ENCODE measurements at places on chromosomes 5 and 9.

GRCh38 chr9:136698635-136699246 is 11.5 kb upstream of the AGPAT2 start:
- no peak for DNase-seq

DNA sequence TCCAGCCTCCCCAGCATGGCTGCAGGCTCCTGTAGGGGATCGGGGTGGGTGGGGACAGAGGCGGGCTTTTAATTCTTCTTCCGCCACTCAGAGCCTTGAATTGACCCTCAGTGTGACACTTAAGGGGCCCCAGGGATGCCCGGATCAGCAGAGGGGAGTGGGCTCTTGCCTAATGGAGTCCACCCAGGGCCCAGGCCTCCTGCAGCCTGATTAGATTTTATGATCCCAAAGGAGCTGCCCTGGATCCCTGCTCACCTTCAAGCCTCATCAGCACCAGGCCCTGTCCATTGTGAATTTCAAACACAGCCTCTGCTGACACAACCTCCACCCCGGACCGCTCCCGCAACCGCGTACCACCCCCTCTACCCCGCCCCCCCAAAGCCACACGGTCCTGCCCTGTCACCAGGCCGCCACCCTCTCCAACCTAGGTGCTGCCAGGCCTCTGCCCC is 214.1 kb upstream of the IER5L start:
- DNase-seq: no peak

DNA sequence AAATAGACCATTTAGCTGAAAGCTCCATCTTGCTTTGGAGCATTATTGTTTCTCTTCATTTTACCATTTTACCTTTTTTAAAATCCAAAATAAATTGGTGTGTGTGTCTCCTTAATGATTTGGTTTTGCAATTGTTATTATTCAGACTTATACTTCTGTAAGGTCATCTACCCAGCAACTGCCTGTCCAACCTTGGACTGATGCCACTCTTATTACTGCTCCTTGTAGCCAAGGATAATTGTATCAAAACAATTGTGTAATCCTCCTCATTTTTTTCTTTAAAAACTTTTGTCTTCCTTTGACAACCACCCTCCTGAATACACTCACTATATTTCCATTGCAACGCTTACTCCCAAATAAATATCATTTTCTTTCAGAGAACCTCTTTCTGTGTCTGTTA is 30.3 kb upstream of the HMGCR start:
- DNase-seq: no peak

GRCh38 chr5:39665328-39665727 is 240.5 kb upstream of the DAB2 start:
- no peak for DNase-seq

DNA sequence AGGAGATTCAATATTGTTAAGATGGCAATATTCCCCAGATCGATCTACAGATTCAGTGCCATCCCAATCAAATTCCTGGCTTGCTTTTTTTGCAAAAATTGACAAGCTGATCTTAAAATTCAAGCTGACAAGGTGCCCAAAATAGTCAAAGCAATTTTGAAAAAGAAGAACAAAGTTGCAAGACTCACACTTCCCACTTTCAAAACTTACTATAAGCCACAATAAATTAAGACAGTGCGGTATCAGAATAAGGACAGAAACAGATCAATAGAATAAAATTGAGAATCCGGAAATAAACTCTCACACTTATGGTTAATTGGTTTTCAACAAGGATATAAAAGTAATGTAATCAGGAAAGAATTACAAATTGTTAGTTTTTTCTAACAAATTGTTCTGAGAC is 97.1 kb downstream of the NRG2 start:
- no peak for DNase-seq

DNA sequence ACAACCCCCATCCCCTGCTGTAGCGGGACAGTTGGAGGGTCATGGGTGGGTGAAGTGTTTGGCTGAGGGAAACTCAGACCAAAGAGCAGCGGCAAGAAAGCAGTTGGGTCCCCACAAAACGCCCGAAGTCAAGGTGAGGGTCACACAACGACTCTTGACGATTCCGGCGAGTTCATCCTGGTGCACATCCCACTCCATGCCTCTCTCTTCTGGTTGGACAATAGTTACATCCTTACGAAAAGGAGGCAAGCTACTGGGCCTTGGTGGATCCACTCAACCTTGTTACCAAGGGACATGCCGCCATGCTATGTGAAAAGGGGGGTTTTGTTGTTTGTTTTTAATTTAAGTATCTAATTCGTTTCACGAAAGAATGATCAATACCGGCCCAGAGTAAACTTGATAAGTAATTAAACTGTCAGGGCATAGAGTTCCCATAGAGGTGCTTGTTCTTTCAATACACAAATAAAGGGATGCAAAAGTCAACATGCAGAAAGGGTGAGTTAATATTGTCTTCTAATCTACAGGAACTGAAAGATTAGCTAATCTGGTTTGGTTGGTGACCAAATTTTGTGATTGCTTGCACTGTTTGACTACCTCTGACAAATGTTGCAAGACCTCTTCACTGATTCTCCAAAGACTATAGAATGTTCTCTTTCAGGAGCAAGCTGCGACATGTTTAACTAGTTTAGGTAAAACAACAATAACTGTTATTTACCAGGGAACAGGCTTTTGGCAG is 732 bp upstream of the SMIM15 start:
- no peak for DNase-seq

DNA sequence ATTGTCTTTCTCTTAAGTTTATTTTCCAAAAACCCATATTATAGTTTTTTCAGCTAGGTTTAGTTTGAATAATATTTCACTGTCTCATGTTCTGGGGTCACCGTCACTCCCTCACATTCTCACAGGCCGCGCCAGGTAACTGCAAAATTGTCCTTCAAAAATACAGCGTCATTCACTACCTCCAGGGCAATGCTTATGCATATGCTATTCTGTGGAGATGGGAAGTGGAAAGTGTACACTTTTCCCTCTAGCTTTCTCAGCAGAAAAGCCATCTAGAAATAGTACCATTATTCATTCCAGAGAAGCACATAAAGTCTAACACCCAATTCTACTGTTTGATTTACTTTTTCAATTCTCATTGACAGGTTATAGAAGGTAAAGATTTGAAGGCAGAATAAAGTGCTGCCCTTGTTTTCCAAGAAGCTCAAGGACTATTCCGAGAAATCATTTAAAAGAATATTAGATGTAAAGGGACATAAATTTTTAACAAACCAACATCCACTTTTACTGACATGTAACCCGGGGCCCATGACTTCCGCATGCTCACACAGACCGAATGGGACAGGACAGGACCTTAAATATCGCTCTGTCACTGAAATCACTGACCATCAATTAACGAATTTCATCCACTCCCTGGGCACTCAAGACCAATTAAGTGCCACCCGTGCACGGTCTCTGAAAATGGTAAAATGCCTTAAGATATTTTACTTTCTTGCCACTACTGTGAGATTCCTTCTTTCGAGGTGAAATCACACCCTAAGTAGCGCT is 720 bp downstream of the NUDT12 start:
- no peak for DNase-seq

DNA sequence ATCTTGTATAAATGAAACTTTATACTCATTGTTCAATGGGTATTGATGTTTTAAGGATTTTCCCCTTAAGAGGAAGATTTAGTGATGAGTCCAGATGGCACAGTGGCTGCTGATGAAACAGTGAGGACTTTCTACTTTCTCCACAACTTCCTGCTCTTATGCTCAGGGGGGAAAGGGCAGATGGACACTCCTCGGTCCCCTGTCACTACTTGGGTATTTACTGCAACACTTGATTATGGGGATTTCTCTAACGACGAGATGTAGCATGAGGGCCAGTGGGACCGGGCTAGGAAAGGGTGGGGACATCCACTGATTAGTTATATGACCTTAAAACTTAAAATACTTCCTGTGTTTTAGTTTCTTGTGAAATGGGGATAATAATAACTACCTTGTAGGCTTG is 146.1 kb upstream of the HMHB1 start:
- no peak for DNase-seq

GRCh38 chr9:1997646-1998045 is 17.5 kb upstream of the SMARCA2 start:
- no peak for DNase-seq

GRCh38 chr9:7185612-7186011 is 427.8 kb downstream of the KDM4C start:
- peak; percentile 63 for DNase-seq

Data from AG09309 (cell line).